ENCODE measurements at places on chromosomes 3 and 15.

GRCh38 chr3:36305929-36306520, 74.3 kb upstream of the STAC start:
- no peak for DNase-seq

DNA sequence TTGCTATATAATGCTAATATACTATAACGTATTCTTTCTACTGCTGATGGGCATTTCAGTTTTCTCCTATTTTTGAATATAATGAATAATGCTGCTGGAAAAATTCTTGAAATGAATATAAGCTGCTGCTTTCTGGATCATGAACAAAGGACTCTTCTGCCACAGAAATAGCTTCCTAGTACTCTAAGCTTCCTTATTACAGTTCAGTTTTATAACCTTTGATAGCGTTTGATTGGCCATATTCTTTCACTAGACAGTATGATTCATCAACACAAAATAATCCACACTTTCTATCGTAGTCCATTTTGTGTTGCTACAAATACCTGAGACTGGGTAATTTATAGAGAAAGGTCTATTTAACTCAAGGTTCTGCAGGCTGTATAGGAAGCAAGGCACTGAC, 16.4 kb upstream of the UBE3A start:
- DNase-seq, result no peak

- DNase-seq, result no peak
Measured at GRCh38 chr3:184175981-184176376, 1.3 kb downstream of the AP2M1 start.

GRCh38 chr3:53675942-53676341, 170.3 kb downstream of the CHDH start:
- no peak for DNase-seq

- no peak for DNase-seq
Measured at GRCh38 chr15:32908135-32908801, 190.5 kb downstream of the GREM1 start.

DNA sequence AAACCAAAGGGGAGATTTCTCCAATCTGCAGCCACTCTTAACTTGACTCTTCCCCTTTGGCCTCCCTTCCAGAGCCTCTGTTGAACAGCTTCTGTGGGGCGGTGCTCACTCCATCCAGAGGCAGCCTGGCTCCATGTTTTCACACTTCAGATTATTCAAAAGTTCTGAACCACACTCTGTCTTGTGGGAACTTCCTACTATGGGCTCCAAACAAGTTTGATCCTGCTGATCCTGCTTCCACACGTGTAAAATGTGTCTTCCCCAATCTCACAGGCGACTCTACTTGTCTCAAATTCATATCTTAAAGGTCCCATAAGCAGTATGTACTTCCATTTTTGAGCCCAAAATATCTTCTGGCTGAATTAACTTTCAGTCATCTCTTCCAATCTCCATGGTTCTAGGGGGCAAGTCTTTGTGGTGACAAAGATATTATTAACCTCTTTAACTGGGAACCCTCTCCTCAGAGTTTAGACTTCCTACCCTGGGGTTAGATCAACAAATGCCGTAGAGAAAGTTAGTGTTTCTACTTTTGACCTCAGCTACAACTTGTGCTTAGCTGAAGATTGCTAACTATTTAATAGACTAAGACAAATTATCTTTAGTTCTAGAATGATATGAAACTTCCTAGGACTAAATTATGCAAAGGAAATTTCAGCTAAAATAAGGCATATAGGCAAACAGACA, 176.3 kb upstream of the BCL6 start:
- no peak for DNase-seq

DNA sequence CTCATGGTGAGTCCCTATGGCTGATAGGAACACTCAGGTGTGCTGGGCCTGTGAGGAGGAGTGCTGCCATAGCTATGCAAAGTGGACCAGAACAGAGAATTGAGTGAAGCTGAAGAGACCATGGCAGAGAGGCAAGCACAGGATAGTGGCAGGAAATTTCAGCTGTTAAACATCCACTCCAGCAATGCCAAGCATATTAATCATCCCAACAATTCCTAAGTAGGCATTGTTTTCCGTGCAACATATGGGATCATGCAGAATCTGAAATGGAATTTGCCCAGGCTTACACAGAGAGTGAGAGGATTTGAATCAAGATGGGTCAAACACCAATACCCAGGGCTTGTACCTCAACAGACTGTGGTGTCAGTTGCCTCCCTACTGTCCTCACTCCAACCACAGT, 582.6 kb upstream of the UBE2E2 start:
- no peak for DNase-seq

GRCh38 chr3:108345492-108346205, 49.3 kb downstream of the HHLA2 start:
- DNase-seq, result no peak

GRCh38 chr3:122415104-122415744, 638 bp downstream of the WDR5B start:
- DNase-seq, result no peak

DNA sequence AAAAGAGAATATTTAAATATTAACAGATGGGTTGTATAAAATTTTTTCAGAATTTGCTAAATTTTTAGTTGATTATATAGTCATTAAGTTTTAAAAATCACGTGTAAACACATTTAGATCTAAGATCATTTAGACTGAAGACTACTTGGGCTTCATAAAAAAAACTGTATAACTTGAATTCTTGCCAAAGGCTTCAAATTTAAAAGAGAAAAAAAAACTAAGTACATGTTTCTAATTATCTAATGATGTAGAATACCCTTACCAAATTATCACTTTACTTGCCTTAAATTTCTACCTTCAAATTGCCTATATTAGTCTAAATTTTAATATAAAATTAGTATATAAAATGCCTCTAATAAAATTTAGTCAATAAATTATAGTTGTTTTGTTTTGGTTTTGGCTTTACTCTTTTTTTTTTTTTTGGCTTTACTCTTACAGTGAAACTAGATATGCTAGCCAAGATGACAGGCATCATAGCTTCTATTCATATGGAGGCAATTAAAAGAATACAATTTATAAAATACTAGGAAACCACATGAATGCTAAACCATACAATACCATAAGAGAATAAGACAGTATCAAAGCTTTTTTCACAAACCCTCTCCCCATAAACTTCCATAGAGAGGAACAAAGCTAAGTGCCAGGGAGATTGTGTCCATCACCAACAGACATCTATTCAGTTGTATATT, 183.1 kb upstream of the KCNMB2 start:
- DNase-seq, result no peak

DNA sequence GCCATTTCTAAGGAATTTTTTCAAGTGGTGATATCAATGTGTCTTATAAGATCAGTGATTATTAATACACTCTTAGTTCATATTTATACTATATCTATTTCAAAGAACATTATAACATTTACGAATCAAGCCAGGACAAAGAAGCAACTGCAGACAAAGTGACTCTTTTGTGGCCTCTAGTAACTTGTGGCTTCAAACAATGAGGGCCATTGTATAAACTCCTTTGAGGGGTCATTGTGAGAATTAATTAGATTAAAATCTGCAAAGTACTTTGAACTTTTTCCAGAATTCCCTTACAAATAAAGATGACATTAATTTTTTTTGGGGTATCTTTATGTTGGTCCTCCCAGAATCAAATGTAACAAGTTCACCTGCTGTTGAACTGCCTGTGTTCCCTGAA, 12.3 kb upstream of the SLC30A4 start:
- no peak for DNase-seq

- no peak for DNase-seq
Measured at GRCh38 chr3:9168241-9168741, 81.2 kb downstream of the SRGAP3 start.

- DNase-seq, result peak; percentile 39
Measured at GRCh38 chr3:106206146-106206545, 337.3 kb upstream of the CBLB start.

- no peak for DNase-seq
Measured at GRCh38 chr3:78908236-78908635, 859.6 kb downstream of the ROBO1 start.

DNA sequence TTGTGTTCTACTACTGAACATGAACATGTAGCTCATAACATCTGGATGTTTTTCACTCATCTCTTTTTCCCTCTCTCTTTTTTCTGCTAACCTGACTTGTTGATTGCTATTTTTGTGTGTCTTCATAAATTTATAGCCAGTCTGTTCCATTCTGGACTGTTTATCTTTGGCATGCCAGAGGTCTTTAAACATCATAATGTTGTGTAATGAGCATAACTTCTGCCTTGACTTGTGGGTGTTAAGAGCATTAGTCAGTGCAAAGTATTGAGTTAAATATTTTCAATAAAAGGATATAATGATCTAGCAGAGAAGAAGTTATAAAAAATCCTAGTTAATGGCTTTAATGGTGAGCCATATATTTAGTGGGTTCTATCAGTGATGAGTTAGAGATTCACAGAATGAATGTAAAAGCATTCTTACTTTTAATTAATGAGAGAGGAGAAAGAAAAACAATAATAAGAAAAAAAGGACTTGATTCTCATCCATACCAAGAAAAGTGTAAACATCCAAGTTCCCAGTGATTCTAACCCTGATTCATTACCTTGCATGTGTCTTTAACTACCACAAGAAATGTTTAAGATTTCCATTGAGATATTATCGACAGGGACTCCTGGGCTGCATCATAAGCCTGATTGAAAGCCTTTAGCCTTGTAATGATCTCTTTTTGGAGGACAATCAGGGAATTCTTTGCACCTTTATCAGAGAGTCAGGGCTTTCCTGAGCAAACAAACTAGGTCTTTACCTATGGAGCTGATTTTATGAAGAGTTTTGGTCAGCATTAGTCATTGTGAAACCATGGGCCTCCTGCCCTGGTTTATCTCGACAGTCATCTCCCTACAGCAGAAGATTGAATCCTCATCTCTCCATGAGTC, 22.9 kb downstream of the MITF start:
- no peak for DNase-seq

DNA sequence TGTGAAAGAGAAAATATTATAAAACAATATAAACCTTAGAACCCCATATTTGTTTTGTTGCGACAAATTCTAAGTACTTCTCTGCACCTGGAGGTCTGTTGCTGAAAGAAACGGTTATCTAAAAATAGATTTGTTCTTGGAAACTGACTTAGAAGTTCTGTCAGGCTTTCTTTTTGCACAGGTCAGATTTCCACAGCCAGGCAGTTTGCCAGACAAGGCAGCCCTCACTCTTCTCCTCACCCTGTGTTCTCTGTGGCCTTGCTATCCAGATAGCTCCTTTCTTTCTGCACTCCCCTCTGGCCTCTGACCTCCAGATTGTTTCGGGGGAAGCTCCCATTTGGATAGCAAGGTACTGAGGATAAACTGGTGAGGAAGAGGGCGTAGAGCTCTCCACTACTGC, 413.3 kb upstream of the ONECUT1 start:
- no peak for DNase-seq

- no peak for DNase-seq
Measured at GRCh38 chr15:68814596-68814995, 6.1 kb downstream of the ANP32A start.

DNA sequence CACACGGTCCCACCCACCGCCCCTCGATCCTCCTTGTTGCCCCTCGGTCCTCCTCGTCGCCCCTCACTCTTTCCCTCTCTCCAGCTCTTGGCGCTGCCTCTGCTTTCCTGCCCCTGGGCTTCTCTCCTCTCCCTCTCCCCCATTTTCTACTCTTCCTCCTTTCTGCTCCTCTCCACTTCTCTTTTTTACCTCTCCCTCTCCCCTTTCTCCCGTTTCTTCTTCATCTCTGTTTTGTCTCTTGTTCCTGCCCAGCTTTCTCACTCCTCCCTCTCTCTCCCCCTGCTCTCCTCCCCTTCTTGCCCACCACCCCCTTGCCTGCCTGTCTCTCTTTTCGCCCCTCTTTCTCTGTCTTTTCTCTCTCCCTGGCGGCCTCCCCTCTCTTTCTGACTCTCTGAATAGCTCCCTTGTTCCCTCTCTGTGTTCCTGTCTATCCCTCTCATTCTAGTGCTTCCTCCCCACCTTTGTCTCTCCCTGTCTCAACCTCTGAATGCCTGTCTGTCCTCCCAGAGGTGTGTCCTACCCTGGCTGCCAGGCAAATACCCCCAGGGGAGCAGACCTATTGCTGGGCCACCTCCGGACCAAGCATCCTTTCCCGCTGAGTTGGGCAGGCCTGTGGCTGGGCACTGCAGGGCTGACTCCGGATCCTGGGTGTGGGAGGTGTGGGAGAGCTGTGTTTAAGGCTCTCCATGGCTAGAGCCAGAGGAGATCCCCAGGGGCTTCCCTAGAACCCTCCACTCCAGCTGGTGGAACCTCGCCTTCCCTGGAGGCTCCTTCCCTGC, 41.0 kb downstream of the EPHB3 start:
- DNase-seq, result no peak

GRCh38 chr15:56602253-56602652, 131.1 kb downstream of the ZNF280D start:
- no peak for DNase-seq

GRCh38 chr3:51500632-51501131, 867 bp upstream of the DCAF1 start:
- no peak for DNase-seq
